ENCODE measurements at places on chromosomes 3 and 15.

- DNase-seq: no peak
Measured at GRCh38 chr15:99440551-99441443, 125.0 kb upstream of the MEF2A start.

GRCh38 chr15:67554580-67554979, 12.1 kb downstream of the MAP2K5 start:
- DNase-seq: no peak

GRCh38 chr3:193895409-193895808, 240.5 kb upstream of the HES1 start:
- no peak for DNase-seq

GRCh38 chr3:65742914-65743313, 295.8 kb downstream of the MAGI1 start:
- no peak for DNase-seq

DNA sequence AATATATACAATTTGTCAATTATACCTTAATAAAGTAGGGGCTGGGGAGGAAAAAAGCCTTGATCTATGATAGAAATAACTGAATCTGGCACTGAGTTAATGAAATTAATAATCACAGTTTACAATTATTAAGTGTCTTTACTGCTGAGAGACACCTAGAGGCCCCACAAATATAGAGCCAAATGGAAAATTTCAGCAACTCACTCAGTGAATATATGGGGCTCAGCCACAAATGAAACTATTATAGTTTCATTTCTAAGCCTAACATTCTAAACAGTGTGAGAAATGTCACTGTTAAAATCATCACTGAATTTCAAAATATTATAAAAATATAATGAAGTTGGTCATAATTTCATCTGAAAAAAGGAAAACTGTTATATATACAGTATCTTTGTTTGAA, 40.3 kb downstream of the GNB4 start:
- DNase-seq: no peak

GRCh38 chr15:90008607-90009006, 7.5 kb downstream of the ZNF710 start:
- no peak for DNase-seq

GRCh38 chr3:171535133-171535532, 74.9 kb upstream of the TNIK start:
- no peak for DNase-seq

GRCh38 chr3:73622091-73622805, 2.5 kb downstream of the PDZRN3 start:
- DNase-seq: no peak

GRCh38 chr15:86489981-86490380, 410.3 kb downstream of the AGBL1 start:
- no peak for DNase-seq

DNA sequence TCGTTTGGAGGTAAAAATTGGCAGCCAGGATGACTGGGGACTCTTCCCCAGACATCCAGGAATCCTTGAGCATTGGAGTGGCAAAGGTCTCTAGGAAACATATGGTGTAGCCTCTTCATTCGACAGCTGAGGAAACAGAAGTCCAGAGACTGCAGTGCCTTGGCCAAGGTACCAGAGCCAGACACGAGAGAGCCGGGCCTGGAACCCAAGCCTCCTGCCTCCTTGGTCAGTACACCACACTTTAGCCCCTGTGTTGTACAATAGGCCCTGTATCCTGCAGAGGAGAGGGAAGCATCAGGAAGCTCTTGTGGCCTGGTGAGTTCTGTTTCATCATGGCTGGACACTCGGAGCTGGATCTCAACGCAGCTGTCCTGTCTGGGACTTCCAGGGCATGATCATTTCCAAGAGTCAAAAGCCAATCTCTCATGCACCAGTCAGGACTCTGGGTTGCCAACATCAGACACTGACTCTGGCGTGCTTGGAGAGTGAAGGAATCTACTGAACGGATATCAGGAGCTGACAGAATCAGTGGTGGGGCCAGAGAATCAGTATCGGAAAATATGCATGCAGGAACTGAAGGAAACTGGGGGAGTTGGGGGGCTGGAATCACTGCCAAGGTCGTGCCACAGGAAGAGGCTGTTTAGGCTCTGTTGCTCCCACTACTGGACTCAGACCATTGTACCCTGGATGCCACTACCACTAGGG, 6.4 kb upstream of the MINAR1 start:
- DNase-seq: no peak

DNA sequence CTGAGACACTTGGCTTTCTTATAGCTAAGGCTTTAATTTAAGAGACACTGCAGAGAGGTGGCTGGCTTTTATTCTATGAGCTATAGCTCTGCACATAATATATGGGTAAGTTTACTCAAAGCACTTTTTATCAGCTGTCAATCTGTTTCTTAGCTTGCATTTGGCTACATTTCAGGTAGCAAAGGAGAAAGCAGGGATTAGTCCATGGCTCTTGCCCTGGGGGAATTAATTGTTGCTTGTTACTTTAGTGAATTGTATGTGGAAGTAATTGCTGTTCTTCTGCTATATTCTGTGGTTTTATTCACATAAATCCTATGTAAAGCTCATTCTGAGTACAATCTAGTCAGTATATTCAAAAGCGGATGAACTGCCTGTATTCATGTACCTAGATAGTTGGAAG, 14.4 kb upstream of the CCDC39 start:
- no peak for DNase-seq

DNA sequence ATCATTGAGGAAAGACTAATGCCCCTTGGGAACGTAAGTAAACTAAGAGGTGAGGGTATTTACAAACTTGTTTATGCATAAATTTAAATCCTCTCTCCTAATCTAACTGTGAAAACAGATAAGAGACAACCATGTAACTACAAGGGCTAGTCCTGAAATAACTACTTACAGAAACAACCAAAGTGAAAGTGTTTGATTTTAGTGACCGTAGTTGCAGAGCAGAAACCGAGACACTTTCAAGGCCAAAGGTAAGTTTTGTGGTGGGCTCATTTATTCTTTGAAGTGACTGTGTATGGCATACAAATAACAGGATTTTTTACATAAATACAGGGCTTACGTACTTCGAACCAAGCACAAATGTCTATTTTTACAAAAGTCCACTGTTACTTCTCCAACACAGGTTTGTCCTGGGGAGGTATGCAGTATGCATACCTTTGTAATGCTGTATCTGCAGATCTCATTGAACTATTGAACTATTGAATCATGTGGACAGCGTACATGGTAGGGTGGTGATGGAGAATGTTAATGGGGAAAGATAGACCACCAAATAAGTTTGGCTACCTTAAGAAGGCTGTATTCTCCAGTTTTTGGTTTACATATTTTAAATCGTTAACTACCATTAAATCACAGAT, 99.6 kb upstream of the RBMS3 start:
- no peak for DNase-seq

GRCh38 chr3:134083626-134084241, 54.0 kb upstream of the SLCO2A1 start:
- DNase-seq: no peak

GRCh38 chr3:21944251-21944650, 193.2 kb upstream of the ZNF385D start:
- DNase-seq: no peak

DNA sequence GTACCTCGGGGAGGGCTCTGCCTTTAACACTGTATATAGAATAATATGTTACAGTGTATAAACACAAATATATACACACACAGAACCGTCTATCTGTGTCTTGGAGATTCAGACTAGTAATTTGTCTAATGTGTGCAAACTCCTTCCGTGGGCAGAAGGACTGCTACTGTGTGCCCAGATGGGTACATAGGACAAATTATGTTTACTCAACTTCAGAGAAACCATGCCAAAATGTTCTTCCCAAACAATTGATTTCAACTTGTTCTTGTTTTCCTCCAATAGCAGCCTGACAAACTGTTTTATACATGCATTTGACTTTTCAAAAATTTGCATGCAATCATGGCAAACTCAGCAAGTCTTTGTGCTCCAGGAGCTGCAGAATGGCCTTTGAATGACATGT, 97.5 kb downstream of the FRMD5 start:
- DNase-seq: no peak

DNA sequence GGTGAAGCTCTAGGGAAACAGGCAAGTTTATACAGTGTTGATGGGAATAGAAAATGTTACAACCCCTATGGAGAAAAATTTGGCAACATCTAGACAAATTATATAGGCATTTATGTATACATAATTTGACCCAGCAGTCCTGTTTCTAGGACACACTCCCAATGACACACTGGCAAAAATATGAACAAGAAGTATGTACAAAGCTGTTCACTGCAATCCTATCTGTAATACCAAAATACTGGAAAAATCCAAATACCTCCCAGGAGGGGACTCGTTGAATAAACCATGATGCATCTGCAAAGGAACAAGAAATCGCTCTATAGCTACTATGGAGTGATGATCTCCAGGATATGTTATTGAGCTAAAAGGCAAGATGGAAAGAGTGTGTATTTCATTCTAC, 8.5 kb downstream of the BFSP2 start:
- peak; percentile 47 for DNase-seq

- no peak for DNase-seq
Measured at GRCh38 chr15:45855210-45855906, 220.5 kb downstream of the SQOR start.

- DNase-seq: peak; percentile 89
Measured at GRCh38 chr3:22244761-22245521, 493.9 kb upstream of the ZNF385D start.

DNA sequence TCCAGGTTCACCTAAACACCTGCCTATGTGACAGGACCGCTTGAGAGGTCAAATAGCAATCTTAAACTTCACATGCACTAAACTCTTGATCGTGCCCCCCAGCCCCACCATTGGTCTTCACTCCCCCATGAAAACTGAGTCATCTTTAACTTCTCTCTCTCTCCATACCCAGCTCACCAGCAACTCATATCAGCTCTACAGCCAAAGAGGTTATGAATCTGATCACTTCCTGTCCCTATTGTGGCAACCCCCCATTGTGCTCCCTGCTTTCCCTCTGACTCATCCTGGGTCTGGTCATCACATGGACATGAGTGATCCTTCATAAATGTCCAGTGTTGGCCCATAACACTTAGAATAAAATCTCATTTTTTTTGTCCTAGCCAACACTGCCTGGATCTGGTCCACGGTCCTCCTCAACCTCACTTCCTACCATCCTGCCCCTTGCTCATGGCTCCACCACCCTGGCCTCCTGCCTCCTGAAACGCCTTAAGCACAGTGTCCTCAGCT, 103.4 kb upstream of the HACD2 start:
- peak; percentile 93 for DNase-seq

GRCh38 chr3:156938724-156939123, 112.6 kb downstream of the LEKR1 start:
- no peak for DNase-seq

DNA sequence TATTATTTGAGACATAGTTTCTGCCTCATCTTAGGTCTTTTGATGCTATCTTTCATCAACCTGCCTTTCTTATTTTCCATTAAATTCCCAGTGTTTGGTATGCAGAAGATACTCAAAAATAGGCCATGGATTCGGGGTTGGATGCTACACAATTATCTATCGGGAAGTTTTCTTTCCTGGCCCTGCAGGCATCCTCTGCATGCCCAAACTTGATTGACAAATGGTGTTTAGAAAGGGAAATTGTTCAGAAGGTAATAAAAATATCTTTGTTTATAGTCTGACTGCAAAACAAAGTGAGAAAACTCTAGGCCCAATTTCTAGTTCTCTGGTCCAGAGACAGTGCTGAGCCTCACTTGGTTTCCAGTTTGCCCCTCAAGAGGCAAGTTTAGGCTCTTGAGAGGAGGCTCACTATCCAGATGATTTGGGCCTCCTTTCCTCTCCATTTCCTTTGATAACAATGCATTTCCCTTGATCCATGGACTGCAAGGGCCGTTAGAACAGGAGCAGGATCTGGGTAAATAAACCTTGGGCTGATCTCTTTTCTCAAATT, 157.1 kb upstream of the DPH6 start:
- no peak for DNase-seq

DNA sequence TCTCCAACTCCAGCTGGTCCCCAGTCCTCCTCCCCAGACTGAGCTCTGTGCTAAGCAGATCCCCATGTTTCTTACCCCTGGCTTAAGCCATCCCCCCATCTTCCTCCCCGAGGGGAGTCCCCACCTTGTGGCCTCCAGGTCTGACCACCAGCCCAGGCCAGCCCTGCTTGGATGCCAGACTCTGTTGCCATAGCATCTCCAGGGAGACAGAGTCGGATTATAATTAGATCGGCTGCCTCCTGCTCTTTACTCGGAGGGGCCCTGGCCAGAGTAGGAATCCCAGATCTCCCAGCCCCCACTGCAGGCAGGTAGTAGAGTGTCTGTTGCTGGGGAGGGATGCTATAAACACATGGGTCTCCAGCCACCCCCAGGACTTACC, 2.4 kb downstream of the KLHDC8B start:
- DNase-seq: no peak

DNA sequence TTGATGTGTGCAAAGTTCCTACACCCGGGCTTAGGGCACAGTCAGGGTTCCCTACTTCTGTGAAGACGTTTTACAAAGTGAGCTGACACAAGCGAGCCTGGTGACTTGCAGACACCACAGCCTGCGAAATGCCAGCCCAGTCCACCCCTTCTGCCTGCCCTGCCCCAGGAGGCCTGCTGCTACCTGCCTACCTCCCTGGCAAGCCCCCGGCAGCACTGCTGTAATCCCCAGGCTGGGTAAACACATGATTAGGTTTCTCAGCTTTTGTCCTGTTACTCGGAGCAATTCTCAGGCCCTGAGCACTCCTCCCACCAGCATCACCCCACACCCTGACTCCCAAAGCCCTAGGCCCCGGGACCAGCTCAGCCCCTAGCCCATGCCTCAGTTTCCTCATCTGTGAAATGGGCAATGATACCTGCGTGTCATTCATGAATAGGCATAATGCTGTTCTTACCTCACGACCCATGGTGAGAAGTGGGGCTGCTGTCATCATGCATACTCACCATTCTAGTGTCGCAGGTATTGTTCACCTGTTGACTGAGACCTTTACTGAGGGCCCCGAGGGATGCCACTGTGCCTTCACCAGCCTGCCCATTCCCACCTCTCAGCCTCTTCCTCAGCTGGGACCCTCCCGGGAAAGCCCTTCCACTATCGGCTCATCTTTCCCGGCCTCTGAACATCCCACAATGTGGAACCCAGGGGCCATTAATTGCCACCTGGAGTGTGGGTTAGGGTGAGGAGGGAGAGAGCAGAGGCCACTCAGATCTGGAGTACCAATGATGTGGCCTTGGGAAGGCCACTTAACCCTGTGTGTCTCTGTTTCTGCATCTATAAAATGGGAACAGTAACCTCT, 31.5 kb upstream of the SLC6A6 start:
- no peak for DNase-seq

GRCh38 chr15:92843326-92843725, 56.8 kb upstream of the CHD2 start:
- DNase-seq: no peak

- no peak for DNase-seq
Measured at GRCh38 chr15:25249236-25250010, 189.4 kb downstream of the UBE3A start.

DNA sequence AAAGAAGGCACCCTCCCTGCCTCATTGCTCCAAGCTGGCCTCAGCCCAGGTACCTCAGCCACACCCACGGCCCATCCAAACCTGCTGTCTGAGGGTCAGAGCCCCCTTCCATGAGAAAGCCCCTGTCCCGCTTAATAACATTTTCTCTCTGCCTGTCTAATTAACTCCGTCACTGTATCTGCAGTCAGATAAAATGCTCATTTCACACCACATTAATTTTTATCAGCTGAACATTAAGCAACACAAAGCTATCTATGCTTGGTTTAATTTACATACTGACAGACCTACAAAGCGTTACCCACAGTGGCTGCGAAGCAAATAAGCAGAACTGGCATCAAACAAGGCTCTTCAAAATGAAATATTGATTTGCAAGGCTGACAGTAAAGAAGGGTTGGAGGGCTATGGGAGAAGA, 309.8 kb upstream of the ICE2 start:
- no peak for DNase-seq

Measured in HS-27A (cell line).